ENCODE measurements at places on chromosomes 5 and 9.

- DNase-seq, result no peak
Observed at GRCh38 chr5:92554447-92555085, 1026.5 kb downstream of the NR2F1-AS1 start.

DNA sequence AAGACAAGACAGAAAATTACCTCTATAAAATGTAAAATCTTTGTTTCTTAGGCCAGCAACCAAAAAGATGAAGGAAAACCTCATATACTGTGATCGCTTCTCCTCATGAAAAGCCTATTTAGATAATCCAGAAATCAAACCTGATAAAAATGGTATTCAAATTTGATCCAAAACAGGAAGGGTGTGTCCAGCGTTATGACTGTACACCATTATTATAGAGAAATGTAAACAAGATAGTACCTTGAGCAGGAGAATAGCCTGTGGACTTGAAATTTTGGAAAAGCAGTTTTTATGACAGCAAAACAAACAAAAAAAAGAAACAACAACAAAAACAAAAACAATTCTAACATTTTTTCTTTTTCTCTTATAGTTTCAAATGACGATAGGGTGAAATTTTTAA, 1382.8 kb upstream of the CDH9 start:
- DNase-seq, result no peak

GRCh38 chr5:2021484-2022176, 138.9 kb upstream of the IRX4 start:
- no peak for DNase-seq

GRCh38 chr9:137647096-137647714, 28.4 kb downstream of the EHMT1 start:
- DNase-seq, result no peak

GRCh38 chr5:89281766-89282553, 399.0 kb upstream of the MEF2C start:
- DNase-seq, result no peak

DNA sequence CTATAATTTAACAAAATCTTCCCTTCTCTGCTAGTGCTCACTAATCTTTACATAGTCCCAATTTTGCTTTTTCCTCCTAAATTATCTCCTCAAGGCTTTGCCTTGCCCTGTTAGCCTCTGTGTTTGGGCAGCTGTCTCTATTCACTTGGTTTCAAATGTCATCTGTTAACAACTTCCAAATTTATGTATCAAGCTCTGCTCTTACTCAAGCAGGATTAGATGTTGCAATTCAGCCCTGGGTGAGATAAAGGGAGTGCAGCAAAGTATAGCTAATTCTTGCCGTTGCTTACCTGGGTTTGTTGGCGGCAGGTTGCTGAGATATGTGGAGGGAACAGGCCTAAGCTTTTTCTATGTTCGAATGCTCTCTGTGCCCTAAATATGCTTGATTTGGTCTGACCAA, 483.8 kb downstream of the DMAC1 start:
- no peak for DNase-seq

GRCh38 chr5:61327760-61328753, 4.0 kb upstream of the ZSWIM6 start:
- no peak for DNase-seq

GRCh38 chr5:13536933-13537332, 407.6 kb downstream of the DNAH5 start:
- DNase-seq, result no peak

DNA sequence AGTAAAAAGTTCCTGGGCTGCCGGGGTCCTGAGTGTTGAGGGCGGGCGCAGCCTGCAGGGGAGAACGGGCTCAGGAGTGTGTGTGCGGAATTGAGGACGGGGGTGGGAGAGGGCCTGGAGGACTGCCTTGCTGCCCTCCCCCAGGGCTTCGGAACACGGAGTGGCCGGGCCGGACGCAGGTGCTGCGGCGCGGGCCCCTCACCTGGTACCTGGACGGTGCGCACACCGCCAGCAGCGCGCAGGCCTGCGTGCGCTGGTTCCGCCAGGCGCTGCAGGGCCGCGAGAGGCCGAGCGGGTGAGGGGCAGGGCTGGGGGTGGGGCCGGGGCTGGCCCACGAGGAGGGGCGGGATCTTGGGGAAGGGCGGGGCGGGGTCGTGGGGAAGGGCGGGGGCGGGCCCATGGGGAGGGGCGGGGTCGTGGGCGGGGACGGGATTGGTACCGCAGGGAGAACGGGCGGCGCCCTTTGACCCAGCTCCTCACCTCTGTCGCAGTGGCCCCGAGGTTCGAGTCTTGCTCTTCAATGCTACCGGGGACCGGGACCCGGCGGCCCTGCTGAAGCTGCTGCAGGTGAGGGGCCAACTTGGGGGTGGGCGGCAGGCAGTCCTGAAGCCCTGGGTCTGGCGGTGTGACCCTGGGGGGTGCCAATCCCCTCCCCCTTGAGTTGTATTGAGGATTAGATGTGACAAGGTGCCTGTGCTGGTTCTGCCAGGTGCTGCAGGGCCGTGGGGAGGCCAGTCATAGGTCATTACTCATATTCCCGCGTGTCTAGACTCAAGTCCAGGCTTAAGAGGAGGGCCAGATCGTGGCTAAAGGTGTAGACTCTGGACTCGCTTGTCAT, 7.1 kb downstream of the FPGS start:
- no peak for DNase-seq

DNA sequence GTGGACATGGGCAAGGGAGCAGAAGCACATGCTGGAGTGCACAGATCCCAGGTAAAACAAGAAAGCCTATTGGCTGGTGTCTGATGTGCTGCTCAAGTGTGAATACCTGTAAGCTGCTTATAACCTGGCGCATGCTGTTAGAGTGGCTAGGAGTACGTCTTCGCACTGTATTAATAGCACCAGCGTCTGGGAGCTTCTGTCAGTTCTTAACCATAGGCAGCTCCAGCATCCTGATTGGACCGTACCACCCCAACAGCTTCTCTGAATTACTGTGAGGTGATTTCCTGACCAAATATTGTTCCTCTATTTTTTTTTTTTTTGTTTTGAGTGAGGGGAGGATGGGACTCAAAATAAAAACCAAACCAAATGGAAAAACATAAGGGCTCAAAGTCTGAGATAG, 987.6 kb downstream of the PTPRD start:
- DNase-seq, result no peak

GRCh38 chr9:108547411-108548135, 308.2 kb downstream of the ACTL7B start:
- DNase-seq, result no peak

GRCh38 chr9:137173796-137174664, 2.2 kb upstream of the TMEM210 start:
- DNase-seq, result no peak
